ENCODE measurements at places on chromosomes 5 and 9.

DNA sequence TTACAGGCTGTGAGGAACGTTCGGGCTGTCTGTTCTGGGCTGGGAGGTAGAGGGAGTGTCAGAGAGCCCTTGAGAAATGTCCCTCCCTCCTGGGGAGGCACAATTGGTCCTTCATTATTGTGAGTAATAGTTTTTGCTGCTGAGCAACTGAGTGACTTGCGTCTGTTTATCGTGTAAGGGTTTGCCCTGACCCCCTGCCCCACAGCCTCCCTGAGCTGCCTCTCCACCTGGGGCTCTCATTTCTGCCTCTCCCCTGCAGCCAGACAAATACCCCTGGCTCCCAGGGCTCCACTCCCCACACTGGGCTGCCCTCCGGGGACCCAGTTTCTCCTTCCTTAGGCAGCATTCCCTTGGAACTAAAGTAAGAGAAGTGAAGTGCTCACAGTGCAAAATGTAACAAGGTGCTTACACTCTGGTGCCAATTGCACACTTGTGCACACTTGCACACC, 174.9 kb upstream of the MVB12B start:
- no peak for DNase-seq

GRCh38 chr9:132983491-132984201, 5.2 kb downstream of the GFI1B start:
- no peak for DNase-seq

- no peak for DNase-seq
These were observed 352.4 kb upstream of the ACTBL2 start for GRCh38 chr5:57834829-57835608.

DNA sequence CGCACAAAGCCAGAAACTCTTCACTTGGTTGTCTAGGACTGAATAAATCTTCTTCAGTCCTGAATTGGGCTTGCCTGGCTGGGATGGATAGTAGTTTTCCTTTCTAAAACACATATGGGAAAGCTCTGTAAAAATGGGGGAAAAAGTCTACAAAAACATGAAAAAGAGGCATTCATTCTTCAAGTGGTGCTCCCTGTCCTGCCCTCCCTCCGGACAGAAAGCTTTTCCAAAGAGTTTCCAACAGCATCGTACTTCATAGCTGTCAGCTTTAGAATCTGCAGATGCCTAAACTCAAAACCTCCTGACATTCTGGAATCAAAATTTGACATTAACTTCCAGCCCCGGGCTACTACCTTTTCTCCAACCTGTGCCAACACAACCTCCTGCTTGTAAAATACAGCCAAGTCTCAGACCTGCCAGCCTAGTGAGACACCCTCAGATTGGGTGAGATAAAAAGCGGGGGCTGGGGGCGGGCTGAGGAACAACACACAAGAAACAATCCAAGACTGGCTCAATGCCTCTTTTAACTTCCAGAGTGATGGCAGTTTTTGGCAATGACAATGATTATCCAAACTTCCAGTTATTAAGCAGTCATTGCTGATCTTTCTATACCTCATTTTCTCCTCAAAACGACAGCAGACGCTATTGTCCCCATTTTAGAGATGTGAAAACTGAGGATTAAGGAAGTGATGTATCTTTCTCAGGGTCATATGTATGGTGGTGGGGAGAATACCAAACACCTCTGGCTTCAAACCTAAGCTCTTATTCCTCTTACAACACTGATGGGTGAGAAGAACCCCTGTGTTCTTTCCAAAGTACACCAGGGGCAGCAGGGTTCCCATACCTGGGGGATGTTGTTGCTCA, 1.3 kb downstream of the TNC start:
- no peak for DNase-seq

GRCh38 chr5:119385536-119386128, 29.8 kb downstream of the TNFAIP8 start:
- DNase-seq: no peak

DNA sequence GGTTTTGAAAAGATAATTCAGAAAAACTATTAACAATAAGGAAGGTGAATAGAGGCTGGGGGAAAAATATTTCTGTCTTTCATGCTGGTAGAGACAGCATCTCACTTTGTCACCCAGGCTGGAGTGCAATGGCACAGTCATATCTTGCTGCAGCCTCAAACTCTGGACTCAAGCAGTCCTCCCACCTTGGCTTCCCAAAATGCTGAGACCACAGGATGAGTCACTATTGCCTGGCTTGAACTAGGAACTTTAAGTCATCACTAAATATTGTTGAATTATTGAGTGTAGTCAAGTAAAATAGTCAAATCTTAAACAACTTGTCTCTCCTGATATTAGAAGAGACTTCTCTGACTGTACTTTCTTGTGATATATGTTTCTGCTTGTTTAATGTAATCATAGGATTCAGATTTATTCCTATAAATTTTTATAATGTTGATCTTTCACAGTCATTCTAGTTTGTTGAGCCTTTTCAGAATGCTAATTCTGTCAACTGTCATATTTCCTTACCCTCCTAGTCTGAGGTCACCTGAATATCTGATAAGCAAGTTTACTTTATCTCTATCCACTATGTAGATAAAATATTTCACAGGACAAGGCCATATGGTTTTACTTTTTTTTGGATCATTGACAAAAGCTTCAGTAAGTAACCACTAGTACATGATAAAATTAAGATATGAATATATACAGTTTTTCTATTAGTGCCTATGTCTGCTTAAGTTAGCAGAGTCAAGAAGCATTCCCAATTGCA, 1696.5 kb downstream of the MAT2B start:
- DNase-seq: no peak

- DNase-seq: no peak
These were observed 361.4 kb upstream of the POU5F2 start for GRCh38 chr5:94102849-94103248.

DNA sequence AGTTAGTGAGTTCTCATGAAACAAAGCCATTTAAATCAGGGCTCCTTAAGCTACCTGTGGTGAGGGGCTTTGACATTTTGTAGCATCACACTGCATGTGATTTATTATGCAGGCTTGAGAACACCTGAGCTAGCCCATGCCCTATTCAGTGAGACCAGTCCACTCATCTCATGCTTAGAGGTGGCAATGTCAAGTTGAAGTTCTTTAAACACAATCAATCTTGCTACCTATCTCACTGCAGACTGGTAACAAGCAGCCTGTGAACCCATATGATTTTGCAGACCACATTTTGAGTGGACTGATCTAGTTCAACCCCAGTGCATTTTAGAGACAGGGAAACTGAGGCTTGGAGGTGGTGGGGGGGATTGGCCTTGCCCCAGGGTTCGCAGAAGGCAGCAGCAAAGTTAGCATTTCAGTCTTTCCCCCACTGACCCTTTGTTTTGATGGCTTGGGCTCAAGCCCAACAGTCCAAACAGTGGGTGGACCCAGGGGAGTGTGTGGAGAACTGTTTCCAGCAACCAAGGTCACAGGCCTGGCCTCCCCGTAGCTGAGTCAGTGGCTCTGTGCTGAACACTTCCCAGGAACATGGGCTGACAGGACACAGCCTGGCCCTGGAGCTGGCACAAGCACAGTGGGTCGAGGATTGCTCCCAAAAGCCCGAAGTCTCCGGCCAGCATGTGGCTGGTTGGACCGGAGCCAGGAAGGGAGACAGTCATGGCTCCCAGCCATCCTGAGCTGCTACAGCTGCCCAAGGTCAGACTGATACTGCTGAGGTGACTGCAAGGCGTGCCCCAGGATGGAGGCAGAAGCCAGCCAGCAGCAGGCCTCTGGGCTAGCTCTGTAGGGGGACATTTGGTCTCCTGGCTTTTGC, 95.3 kb downstream of the RGS3 start:
- DNase-seq: no peak

DNA sequence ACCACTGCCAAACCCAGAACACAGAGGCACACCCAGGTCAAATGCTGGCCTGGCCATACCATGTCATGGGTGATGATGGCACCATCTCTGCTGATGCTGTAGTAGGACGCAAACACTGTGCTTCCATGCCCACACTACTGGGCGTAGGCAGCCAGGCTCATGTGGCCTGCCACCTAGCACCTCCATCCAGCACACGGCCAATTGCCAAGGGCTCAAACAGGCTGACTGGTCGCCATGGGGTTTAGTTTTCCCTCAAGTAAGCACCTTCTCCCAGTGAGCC, 39.4 kb downstream of the BICD2 start:
- DNase-seq: no peak

DNA sequence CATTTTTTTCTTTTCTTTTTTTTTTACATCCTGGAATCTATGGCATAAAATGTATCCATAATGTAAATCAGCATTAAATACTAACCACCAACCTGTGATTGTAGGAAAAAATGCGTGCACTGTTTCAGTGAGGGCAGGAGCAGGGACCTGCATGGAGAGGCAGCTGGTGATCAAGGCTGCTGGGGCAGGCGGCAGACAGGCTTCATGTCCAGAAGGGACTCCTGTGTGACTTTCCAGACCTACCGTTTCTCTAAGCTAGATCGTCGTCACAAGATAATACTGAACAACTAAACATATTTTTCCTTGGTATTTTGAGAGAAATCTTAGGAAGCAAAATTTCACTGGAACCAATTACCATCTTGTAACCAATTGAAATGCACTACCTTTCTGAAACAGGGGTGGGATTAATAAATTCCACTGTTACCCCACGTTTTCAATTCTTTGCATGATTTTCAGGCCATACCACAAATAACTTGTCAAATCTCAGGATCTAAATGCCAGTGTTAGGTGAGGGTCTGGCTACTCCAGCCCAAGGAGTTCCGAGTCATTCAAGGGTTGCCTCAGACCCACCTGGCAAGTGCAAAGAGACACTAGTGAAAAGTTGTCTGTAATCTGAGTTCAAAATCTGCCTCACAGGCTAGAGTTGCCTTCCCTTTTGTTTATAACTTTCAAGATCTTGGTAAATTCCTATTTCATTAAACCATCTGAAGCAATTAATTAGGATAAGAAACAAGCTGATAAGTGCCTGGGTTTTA, 198.2 kb downstream of the SEMA5A start:
- no peak for DNase-seq

DNA sequence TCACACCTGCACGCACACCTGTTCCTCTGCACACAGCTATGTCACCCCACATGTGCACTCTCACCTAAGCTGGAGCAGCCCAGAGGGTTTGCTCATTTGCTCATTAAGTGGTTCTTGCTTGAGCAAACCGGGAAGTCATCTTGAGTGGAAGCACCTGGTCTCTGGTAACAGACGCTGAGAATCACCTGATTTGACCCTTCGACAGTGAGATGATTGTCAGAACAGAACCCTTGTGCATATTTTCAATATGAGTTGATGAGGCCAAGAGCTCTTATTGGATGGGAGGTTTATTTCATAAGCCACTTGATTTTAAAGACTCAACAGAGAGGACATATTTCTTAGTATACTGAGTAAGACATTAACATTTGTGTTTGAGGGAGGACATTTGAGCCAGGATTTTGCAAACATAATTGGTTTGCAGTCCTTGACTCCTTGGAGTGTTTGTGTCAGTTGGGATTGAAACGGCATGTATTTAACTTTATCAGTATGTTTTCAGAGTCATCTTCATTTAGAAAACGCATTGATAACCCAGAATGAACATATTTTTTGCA, 22.1 kb upstream of the LPCAT1 start:
- DNase-seq: no peak

DNA sequence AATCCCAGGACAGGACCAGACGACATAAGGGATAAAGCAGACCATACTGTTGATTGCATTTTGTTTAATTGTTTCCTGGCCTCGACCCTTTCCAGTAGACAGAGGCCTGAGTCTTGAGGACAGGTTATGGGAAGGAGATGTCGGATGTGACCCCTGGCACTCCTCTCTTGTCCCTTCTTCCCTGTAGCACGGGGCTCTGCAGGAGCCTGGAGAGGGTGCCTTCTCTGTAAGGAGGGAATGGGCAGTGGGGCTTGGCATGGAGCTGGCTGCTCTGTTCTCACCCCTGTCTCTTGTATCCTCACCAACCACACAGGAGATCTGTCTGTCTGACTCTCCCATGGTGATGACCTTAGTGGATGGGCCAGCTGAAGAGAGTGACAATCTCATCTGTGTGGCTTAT, 40.1 kb upstream of the SLC2A8 start:
- DNase-seq: no peak

GRCh38 chr9:113896713-113897112, 20.6 kb downstream of the ZNF618 start:
- no peak for DNase-seq

DNA sequence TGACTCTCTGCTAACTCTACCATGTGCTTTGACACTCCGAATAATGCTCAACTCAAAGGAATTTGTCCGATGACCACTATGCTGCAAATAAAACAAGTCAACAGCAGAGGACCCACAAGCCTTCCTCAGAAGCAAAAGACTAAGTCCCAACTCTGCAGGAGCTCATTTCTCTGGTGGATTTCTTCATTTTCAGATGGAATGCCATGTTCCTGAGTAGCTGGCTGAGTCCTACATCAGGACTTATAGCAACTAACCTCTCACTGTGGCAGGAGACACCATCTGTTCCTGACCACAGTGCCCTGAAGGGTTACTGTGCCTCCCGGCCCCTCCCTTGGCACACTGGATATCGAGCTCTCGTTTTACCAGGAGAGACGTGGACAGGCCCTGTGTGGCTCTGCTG, 20.8 kb downstream of the LHFPL2 start:
- DNase-seq: no peak

DNA sequence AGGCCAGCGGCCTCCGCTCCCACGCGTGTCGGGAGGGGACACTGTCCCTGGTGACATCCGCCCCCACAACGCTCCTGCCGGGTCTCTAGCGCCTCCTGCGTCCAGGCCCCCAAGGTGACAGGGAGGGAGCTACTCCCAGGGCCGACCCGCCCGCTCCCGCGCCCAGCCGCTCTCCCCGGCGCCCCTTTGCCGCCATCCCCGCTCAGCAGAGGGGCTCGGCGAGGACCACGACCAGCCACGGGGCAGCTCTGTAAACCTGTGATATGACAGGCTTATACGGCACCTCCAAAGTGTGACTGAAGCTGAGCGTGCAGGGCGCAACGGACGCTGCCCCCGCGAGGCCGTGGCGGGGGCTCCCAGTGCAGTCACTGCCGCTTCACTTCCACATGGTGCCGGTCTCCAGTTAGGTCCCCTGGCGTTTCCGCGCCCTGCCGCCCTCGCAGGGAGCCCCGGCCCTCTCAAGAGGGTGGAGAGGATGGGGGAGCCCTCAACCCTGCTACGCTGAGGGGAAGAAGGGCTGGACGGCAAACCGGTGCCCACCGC, 978 bp upstream of the ADCY2 start:
- DNase-seq: no peak

GRCh38 chr5:172782169-172783039, 11.4 kb upstream of the DUSP1 start:
- DNase-seq: no peak

- DNase-seq: no peak
These were observed 37.9 kb upstream of the GABRP start for GRCh38 chr5:170745481-170746071.

GRCh38 chr5:172705576-172706084, 64.6 kb downstream of the NEURL1B start:
- DNase-seq: no peak

GRCh38 chr9:134721344-134721743, 79.7 kb downstream of the COL5A1 start:
- no peak for DNase-seq
